ENCODE measurements at places on chromosomes 6 and 20.

DNA sequence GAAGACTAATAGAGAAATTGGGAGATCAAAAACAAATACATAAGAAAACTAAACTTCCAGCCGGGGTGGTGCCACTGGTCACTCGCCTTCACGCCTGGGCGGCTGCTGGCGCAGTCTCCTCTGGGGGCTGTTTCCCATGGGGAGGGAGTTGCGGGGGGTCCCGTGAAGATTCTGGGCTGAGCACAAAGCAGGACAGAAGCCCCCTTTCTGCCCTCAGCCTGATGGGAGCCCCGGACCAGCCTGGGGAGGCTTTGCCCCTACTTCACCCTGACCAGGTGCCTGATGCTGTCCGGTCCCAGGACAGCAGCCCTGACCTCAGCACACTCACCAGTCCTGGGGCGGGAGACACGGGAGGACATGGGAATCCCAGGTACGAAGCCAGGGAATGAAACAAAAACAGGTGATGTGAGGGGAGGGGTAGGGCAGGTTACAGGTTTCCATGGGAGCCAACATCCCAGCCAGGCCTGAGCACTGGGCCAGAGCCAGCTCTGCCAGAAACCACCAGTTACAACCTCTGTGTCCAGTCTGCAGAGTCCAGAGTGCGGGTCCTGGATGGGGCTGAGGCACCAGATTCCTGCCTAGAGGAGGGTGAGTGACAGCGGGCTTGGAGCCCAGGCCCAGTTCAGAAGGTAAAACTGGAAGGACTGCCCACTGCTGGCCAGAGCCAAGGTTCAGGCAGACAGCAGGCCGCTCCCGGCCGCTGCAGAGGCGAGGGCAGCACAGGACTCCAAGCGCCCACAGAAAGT lies 326.4 kb downstream of the TAF4 start:
- no peak for DNase-seq

- DNase-seq: no peak
These were observed 2.6 kb upstream of the VNN2 start for GRCh38 chr6:132760256-132760655.

- DNase-seq: no peak
These were observed 257.1 kb upstream of the ZFP64 start for GRCh38 chr20:52448513-52449232.

- no peak for DNase-seq
These were observed 164.0 kb downstream of the GMDS start for GRCh38 chr6:2081155-2082138.

DNA sequence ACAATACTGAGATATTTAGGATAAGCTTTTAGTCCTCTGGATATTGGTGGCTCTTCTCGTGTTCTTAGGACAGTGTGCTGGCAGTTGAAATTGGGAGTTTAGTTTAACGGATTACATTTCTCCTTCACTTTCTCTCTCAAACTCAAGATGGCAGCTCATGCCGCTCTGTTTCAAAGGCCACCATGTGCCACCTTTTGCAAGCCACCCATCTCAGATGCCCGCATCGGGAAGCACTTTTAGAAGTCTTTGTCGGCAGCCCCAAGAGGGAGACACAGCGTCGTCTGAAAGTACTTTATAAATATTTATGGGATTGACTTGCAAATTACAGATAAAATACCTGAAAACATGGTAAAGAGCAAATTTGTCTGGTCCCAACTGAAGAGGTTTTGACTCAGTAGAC lies 73.5 kb downstream of the DOK5 start:
- DNase-seq: no peak

DNA sequence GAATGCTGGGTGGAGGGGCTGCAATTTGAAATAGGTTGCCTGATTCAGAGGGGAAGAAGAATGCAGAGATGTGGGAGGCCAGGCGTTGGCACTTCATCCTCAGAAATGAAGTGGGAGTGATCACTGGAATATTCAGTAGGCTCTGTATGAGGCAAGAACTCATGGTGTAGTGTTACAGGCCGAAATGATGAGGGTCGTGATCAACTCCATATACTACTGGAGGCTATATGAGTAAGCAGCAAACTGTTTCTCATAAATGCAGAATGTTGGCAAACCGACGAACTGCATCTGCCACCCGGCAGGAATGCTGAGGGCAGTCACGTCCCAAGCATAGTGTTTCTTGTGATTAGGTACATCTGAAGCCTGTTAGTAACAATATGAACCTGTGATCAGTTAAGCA lies 12.7 kb downstream of the KCNS1 start:
- peak; percentile 55 for DNase-seq

GRCh38 chr6:38149531-38149930 lies 330.0 kb downstream of the ZFAND3 start:
- DNase-seq: no peak

DNA sequence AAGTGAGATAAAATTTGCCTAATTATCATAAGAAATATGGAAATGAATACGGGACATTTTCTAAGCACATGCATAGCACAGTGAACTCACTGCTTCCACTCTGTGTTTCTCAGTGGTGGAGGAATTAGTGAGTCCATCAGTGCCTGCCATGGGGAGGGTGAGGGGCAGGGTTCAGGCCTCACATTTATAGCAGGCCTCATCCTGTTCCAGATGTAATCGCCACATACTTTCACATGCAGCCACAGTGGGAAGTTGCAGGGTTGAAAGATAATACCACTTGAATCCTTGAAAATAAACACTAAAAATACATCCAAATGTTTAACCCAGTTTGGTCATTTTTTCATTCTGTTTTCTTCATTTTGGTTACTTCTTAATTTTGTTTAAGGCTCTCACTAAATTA lies 29.9 kb upstream of the ANKEF1 start:
- no peak for DNase-seq

DNA sequence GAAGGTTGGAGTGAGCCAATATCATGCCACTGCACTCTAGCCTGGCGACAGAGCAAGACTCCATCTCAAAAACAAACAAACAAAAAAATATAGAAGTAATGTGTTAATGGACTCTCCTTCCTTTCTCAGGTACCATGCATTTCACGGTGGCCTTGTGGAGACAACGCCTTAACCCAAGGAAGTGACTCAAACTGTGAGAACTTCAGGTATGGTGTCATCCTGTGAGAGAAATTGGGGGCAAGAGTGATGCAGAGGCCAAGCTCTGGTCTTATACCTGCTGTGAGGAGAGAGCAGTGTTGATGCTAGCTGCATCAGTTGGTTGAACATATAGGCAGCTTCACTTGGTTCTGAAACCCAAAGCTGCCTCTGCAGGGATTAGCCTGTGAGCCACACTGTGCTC lies 6.2 kb downstream of the ITCH start:
- no peak for DNase-seq

DNA sequence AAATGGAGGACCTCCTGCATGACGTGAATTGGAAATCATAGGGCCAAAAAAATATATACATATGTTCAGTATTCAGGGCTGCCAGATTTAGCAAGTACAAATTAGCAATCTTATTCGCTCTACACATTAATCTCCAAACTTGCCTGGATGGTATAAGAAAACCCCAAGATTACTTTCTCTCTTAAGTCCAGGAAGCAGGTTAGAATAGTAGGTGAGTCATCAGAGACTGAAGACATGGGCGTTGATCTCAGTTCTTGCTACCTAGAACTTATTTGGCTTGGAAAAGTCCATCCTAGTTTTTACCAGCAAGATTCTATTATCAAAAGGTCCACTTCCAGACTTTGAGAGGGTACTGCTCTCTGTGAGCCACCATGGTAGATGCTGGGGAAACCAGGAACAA lies 47.4 kb downstream of the GPR63 start:
- DNase-seq: no peak

DNA sequence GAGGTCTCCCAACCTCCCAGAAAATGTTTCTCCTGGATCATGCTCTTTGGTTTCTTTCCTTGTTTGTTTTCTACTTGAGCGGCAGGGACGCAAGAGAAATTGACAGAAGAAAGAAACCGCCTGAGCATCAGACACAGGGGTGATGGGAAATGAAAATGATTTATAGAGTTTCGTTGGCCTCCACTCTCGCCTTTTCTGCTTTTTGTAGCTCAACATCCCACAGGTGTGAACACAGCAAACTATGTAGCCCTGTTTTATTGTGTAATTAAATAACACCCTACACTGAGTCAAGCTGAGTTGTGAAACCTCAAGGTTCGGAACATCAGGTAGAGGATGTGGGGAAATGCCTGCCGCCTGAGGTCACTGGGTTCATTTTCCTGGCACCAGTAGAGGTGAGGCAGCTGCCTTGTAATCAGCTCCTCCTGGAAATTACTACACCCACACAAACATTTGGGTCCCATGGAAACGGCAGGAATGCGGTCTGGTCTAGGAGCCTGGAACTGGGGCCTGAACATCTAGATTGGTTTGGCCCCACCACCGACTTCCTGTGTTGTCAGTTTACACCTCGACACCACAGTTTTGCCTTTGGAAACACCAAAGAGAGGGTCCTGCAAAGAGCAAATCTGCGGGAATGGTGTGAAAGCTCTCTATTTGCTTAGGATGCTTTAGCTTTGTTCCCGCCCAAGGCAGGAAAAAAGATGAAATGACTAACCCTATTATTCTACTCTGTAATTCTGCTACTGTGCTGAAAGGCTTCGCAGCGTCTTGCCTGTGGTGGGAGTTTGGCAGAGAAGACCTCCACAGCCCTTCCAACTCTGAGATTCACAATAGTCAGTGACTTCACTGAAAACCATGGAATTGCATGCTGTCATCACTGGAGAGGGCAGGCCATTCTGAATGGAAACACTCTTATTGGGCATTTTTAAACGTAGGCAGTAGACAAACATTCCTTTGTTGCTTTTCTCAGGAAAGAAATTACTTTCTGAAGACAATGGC lies 53.0 kb downstream of the ADAT2 start:
- peak; percentile 81 for DNase-seq

DNA sequence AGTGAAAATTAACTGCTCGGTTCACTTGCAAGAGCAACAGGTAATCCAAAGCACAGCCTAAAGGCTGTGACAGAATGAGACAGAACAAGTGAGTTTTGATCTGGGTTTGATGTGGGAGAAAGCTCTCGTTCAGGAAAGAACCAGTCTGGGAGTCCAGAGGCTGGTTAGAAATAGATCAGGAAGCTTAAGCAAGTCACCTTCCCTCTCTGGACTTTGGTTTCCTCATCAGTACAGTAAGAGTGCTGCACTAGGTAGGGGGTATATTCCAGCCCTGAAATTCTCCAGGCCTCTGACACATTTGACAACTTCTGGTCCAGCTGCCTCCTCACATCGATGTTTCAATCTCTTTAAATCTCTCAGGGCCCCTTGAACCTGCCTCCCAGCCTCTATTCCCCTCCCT lies 33.7 kb upstream of the MDGA1 start:
- DNase-seq: no peak

DNA sequence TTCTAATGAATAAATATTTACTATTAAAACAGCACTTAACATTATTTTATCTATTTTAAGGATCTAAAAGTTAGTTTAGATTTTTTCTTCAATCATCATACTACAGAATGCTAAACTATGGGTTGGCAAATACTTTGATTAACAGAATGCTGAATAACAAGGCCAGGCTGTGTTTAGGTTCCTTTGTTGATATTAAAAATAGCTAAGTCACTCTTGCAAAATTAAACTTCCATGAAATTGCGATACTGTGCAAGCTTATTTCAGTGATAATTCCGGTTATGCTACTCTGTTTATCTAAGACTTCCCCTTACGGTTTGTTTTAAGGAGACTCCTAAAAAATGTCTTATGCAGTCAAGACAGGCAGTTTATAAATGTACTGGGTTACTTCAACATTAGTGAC lies 2.8 kb downstream of the RNF24 start:
- DNase-seq: peak; percentile 33

GRCh38 chr20:38129248-38129865 lies 35.7 kb downstream of the TGM2 start:
- DNase-seq: no peak

GRCh38 chr6:2614155-2614554 lies 136.6 kb downstream of the MYLK4 start:
- DNase-seq: no peak

DNA sequence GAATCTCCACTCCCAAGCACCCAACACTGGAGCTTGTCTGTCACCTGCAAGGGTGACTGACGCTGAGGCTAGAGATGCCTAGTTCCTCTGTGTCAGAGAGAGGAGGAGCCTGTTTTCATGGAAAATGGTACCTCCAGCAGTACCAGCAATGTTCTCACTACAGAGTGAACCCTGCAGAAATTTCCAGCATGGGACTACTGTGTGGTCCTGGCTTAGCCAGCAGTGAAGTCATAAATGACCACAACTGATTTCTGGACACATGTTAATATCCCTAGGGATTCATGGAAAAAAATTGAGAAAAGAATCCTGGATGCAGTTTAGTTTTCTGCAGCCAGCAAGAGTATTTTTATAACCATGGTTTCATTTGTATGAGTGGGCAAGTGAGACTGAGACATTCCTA lies 468.1 kb downstream of the CD83 start:
- no peak for DNase-seq

DNA sequence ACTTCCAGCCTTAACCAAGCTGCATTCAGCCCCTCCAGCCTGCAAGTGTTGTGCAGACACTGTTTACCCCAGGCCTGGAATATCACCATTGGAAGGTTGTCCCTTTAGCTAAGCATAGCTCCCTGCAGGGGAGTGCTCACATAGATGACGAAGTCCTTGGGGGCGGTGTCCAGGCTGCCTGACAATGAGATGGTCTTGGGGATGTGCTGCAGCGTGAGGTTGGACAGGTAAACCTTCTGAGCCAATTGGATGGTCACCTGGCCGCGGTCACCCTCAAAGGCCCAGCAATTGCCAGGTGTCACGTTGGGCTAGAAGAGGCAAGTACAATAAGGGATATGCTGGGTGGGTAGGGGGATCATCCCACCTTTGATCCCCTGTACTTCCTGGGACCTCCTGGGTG lies 18.6 kb downstream of the SUN5 start:
- DNase-seq: no peak

GRCh38 chr20:22810030-22810429 lies 225.1 kb upstream of the SSTR4 start:
- DNase-seq: no peak

- no peak for DNase-seq
These were observed 101.1 kb upstream of the SCAF8 start for GRCh38 chr6:154632119-154632518.

GRCh38 chr6:20712011-20712410 lies 177.8 kb downstream of the CDKAL1 start:
- DNase-seq: no peak

- DNase-seq: no peak
These were observed 97.0 kb downstream of the TRERF1 start for GRCh38 chr6:42354702-42355101.

- DNase-seq: no peak
These were observed 99.2 kb downstream of the OR2B2 start for GRCh38 chr6:27812805-27813492.

DNA sequence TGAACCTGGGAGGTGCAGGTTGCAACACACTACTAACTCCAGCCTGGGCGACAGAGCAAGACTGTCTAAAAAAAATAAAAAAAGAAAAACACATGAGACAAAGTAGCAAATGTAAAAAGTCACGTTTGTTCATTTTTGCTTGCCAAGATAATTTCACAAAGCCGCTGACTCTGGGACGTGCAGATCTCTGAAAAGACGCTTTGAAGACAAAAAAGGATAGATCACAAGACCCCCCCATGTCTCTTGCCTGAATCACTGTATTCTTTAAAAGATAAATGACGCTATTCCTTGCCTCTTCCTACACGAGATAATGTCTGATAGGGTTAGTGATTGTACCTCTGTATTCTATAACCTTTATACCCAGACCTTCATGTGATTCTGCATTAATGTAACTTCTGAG lies 23.3 kb upstream of the STXBP5 start:
- DNase-seq: no peak

- DNase-seq: peak; percentile 3
These were observed 636.0 kb downstream of the BCKDHB start for GRCh38 chr6:80742481-80742880.
